IPS-NIHi11 (cell line): ENCODE measurements at places on chromosomes 6 and 20.

- no peak for DNase-seq
Measured at GRCh38 chr6:64266351-64266821, 630.8 kb downstream of the PHF3 start.

GRCh38 chr20:19588732-19589131 is 169.3 kb upstream of the RIN2 start:
- no peak for DNase-seq

GRCh38 chr6:137363805-137364138 is 130.4 kb downstream of the OLIG3 start:
- no peak for DNase-seq

DNA sequence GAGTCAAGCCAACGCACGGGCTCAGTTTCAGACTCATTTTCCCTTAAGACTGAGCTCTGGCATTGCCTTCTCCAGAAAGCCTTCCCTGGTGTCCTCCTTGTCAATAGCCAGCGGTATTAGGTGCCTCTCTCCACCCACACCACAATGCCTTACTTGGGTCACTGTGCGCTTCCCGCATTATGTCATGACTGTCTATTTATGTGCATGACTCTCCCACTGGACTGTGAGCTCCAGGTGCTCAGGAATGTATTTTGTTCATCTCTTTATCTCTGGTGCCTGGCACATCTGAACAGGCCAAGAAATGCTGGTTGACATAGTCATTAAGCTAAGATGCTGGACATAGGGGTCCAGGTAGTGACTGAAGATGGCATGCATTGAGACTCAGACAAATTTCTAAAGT is 42.7 kb downstream of the DAAM2 start:
- no peak for DNase-seq

DNA sequence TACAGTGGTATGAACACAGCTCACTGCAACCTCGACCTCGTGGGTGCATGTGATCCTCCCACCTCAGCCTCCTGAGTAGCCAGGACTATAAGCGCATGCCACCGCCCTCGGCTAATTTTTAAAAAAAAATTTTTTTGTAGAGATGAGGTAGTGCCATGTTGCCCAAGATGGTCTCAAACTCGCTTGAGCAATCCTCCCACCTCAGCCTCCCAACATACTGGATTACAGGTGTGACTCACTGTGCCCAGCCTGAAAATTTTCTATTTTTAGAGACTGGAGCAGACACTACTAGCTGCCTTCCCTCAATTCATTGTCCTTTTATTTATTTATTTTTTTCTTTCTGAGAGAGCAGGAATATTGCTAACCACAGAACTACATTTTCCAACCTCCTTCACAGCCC is 20.3 kb upstream of the GTF3C6 start:
- no peak for DNase-seq

GRCh38 chr6:2355150-2355549 is 109.7 kb upstream of the GMDS start:
- no peak for DNase-seq

DNA sequence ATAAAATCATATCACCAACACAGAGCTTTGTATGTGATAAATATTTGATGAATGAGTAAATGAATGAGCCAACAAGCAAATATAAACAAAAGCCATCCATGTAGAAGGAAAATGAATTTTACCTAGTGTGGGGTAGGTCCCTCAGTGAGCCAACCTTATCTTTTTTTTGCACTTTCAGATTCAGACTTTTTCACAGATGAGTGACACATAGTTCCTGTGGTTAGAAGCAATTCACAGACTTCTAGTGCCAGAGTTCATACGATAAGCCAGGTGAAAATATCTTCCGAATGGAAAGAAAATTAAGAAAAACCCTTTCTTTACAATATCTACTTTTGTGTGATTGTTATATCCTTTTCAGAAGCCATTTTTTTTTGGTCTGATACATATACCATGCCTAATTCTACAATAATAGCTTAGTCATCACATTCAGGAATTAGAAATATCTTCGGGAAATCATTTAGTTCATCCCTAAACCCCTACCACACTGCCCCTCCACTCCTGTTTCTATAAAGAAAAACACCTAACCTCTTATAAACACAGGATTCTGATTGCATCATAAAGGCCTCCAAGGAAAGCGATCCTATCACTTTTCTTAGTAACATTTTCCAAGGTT is 82.7 kb upstream of the CNR1 start:
- no peak for DNase-seq

DNA sequence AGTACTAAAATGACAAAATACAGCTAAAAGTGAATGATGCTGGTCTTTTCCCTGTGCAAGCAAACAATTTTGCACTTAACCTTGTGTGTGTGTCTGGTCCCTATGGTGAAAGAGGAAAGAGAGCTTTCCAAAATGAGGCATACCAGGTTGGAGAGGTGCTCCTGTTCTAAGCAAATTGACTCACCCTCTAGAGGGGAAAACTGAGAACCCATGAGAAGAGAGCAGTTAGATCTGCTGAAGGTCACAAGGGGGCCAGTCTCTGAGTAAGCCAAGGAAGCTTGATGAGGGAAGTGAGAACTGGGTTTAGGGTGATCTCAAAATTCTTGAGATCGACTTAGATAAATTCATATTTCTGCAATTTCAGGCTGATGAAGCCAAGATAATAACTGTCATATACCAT is 157.5 kb upstream of the TBX18 start:
- DNase-seq = no peak

GRCh38 chr20:24157213-24157612 is 168.6 kb upstream of the GGTLC1 start:
- no peak for DNase-seq

DNA sequence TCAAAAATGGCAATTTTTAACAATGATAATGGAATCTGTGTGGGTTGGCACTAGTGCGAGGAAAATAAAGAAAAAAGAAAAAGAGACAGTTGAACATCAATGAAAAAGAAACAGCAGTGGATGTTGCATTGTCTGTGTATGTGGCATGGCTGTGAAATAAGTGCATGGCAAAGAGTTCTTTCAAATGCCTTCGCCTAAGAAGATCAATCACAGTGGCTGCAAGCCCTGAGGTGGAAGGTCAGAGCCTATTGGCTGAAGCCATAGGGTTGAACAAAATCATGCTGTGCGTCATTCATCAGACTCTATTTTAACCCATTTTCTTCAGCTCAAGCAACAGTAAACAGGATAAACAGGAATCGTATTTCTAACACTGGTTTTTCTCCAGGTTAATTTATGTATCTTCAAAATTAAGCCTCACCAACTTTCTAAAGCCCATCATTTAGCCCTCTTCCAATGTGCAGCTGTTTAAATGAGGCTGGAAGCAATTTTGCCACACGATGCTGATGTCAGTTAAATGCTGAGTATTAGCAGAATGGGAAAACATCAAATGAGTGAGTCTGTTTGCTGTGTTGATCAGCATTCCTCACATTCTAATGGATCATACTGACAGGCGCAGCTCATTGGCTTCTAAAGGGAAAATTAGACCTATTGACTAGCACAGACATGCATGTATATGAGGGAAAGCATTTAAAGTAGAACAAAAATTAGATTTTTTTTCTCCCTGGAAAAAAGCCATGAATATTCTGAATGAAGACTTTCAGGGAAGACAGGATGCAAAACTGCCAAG is 955.9 kb upstream of the EYS start:
- peak; percentile 21 for DNase-seq

DNA sequence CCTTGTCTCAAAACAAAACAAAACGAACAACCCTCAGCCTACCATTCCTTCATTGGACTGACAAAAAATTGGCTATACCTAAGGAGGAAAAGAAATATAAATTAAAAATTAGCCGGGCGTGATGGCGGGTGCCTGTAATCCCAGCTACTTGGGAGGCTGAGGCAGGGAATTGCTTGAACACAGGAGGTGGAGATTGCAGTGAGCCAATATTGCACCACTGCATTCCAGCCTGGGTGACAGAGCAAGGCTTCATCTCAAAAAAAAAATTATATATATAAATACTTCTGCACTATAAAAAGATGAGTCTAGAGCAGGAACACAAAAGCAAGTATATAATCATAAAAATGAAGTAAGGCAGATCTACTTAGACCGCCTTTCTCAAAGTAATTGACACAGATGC is 109.8 kb downstream of the CRYBG1 start:
- no peak for DNase-seq

DNA sequence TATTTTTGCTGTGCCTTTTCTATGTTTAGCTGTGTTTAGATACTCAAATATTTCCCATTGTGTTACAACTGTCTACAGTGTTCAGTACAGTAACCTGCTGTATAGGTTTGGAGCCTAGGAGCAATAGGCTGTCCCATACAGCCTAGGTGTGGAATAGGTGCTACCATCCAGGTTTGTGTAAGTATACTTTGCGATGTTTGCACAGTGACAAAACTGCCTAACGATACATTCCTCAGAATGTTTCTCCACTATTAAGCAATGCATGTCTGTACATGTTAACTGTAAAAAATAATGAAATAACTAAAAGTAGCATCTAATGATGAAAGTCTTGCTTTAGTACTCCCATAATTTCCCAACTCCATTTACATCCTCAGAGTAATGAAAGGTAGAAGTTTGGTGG is 46.0 kb downstream of the SERAC1 start:
- no peak for DNase-seq

- no peak for DNase-seq
Measured at GRCh38 chr20:5146099-5146668, 19.4 kb downstream of the CDS2 start.
